NCI-H460 (cell line): ENCODE measurements at places on chromosomes 5 and 9. TPM values are rescaled to one million over a fixed set of nuclear protein-coding genes. Genes with fewer than 3 reads are reported as not detected.

The CLIC3 gene
- total RNA-seq: 0.17 TPM in 1 of 2 replicates, not detected in the other

The ITGA1 gene
- total RNA-seq: 2.7 and 4.5 TPM in 2 replicates

The SH3GL2 gene
- total RNA-seq: 0.15 TPM in 1 of 2 replicates, not detected in the other

The CDKN2B-AS1 gene
- not detected in 2 replicates for total RNA-seq

The PRUNE2 gene
- 0.27 and 0.35 TPM in 2 replicates for total RNA-seq

The SPINK6 gene
- total RNA-seq: 0.52 and 0.59 TPM in 2 replicates

The FBXL7 gene
- total RNA-seq: 3.9 TPM in 2 replicates

The PDGFRB gene
- total RNA-seq: 1.7 and 2.4 TPM in 2 replicates

The FOXI1 gene
- total RNA-seq: not detected in 2 replicates

The PDE6A gene
- total RNA-seq: 0.02 TPM in 1 of 2 replicates, not detected in the other

The NUTM2G gene
- not detected in 2 replicates for total RNA-seq

The ANKRD18B gene
- 4.8 and 7.9 TPM in 2 replicates for total RNA-seq

The PCDHB6 gene
- total RNA-seq: not detected in 2 replicates

The LHX6 gene
- 0.10 and 0.98 TPM in 2 replicates for total RNA-seq

The OCLN gene
- total RNA-seq: 7.7 and 8.7 TPM in 2 replicates

The TLX3 gene
- total RNA-seq: not detected in 2 replicates

The GPR151 gene
- total RNA-seq: not detected in 2 replicates

The IFNE gene
- total RNA-seq: 0.38 and 0.87 TPM in 2 replicates

The TEX48 gene
- total RNA-seq: not detected in 2 replicates

The IGFBPL1 gene
- total RNA-seq: 2.1 and 4.1 TPM in 2 replicates

The DBH gene
- not detected in 2 replicates for total RNA-seq

The PCDHA9 gene
- 0.02 TPM in 1 of 2 replicates, not detected in the other for total RNA-seq

The PHYHD1 gene
- total RNA-seq: not detected in 2 replicates

The TEX10 gene
- total RNA-seq: 38.9 and 42.3 TPM in 2 replicates

The CCDC107 gene
- 6.3 and 8.4 TPM in 2 replicates for total RNA-seq

The CDH9 gene
- not detected in 2 replicates for total RNA-seq

The CRHBP gene
- total RNA-seq: not detected in 2 replicates

The CORO2A gene
- 0.69 and 0.92 TPM in 2 replicates for total RNA-seq

The GFPT2 gene
- total RNA-seq: 10.6 and 12.5 TPM in 2 replicates

The ECSCR gene
- not detected in 2 replicates for total RNA-seq

The CNOT6 gene
- total RNA-seq: 19.0 and 21.5 TPM in 2 replicates

The SLC45A2 gene
- total RNA-seq: not detected in 2 replicates

The KCNN2 gene
- 0.23 TPM in 1 of 2 replicates, not detected in the other for total RNA-seq
